ENCODE measurements at places on chromosomes 11 and 22.

DNA sequence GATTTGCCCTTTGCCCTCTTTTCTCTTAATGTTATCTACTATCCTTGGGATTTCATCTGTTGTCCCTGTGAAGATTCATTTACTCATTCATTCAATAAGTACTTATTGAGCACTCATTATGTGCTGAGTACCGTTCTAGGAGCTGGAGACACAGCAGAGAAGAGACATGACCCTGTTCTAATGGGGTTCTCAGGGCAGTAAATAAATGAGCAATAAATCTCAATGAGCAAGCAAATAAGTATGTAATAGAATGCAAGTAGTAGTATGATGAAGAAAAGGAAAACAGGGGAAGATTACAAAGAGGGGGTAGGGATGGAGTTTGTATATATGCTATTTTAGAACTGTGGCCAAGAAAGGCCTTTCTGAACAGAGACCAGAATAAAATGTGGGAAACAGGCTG lies 34.2 kb upstream of the NRIP3 start:
- no peak for DNase-seq

DNA sequence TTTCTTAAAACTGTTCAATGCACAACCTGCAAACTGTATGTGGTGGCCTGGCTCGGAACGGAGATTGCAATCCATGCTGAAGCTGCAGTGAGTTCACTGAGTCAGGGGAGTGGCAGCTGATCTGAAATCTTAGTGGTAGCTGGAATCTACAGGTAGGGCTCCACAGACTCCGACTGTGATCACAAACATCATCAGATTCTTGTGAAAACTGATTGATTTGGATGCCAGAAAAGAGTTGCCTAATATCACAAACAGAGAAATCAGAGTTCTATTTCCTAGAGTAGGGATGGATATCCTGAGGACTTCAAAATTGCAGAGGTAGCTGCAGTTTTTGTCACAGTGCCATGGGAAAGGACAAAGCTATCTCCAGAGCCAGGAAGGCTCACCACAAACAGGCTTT lies 57.5 kb upstream of the SC5D start:
- no peak for DNase-seq

- DNase-seq, result no peak
Observed at GRCh38 chr11:5631969-5632635, 7.3 kb downstream of the TRIM34 start.

DNA sequence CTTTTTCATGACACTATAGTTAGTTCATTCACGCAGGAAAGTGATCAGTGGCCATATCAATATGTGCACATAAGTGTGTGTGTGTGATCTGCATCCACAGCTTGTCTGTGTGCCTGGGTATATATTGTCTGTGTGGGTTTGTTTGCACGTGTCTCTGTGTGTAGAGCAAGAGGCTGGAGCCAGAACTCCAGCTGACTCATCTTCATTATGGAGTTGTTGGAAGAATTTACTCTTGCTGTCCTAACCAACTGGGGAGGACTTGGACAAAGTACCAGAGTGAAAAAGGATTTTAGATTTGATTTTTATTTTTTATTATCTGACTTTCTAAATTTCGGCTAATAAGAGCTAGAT lies 63.9 kb downstream of the TP53I11 start:
- no peak for DNase-seq

DNA sequence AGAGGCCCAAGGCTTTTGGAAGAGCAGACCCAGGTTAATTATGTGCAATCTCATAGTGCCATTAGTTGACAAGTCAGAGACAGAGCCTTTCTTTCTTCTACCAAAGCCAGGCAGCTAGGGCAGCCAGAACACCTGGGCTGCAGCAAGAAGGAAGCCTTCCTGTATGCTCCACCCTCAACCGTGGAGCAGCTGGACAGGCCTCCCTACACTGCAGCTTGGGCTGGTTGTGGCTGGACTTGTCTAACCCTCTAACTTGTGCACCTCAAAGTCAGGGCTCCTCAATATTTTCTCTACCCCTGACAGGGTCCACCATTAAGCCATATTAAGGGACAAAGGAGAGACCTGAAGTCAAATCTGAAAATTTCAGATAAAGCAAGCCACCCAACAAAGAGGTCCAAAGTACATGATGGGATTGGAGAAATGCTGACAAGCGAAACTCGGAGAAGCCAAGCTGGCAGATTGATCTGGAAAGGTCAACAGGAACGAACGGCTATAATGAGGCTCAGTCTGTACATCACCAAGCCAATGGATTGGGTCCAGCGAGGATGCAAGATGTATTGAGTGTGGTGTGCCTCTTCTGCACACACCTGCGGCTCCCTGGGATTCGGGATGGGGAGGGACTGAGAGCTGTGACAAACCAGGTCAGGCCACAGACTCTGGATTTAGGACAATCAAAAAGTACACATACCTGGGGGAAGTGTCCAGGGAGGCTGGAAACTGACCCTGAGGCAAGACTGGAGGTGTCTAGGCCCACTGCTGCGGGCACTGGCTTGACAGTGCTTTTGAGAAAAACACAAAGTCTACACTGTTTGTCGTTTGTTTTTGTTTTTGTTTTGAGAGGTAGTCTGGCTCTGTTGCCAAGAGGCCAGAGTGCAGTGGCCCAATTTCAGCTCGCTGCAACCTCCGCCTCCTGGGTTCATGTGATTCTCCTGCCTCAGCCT lies 11.7 kb upstream of the SLC43A3 start:
- no peak for DNase-seq

- DNase-seq, result no peak
Observed at GRCh38 chr11:76704171-76704948, 33.8 kb upstream of the LRRC32 start.

DNA sequence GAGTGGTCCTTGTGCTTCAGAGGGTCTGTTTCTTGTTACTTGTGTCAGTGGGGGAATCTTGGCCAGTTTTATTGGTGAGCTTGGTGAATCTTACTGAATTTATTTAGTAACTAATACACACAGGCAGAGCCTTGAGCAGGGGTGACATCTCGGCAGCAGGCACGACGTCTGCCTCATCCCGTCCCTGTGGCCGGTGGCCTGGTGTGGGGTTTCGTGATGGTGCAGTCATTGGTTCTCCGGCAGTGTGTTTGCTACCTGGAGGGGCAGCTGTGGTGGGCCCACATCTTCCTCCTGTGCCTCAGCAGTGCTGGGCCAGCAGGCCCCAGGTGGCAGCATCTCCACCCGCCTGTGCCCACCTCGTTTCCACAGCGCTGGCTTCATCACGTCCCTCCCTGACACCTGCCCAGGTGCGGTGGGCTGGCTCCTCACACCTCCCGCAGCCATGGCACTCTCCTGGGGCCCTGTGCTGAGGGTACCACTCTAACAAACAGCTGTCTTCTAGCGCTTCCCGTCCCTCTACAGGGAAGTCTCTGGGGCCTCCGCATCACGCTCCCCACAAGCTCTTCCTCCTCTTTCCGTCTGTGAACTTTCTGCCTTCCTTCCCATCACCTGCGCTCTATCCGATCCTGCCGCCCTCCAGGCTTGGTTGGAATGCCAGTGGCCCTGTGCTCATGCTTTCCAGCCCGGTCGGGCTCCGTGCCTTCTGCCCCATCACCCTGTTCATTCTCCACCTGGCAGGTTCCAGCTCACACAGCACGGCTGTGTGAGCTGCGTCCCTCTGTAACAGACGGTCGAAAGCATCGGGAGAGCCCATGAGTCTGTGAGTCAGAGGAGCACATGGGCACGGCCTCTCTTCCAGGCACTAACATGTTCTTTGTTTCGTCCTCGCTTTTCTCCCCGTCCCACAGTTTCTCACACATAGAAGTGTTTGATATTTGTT lies 203.4 kb downstream of the TBC1D22A start:
- DNase-seq, result no peak

DNA sequence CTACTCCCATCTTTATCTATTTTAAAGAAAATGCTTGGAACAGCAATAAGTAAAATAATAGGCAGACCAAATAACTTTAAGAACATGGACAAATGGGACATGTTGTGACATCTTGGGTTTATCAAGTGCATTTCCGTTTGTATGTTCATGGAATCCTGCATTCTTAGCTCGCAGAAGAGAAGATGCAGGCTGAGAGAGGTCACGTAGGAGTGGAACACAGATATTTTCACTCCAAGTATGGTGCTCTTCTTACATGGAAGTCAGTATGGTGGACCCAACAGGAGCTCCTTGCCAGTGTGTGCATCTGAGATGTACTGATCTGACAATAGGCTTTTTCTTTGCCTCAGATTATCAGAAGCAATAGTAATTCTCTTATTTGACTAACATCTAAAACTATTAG lies 1.7 kb downstream of the E2F8 start:
- no peak for DNase-seq

DNA sequence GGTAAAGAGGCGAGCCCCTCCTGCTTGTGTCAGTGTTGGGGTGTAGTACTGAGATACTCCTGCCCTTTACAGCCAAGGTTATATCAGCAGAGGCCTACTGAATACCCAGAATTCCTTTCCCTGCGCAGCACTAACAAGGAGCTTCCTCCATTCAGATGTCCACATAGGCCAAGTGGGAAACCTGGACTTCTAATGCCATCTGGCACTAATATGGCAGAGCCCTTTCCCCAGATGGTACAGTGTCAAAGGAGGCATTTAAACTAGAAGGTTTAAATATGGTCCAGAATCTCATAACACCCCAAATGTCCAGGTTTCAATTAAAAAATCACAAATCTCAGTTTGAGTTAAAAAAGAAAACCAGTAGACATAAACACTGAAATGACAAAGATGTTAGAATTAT lies 68.8 kb downstream of the USP47 start:
- DNase-seq, result no peak

GRCh38 chr11:130458410-130458729 lies 9.9 kb downstream of the ADAMTS15 start:
- DNase-seq, result no peak

DNA sequence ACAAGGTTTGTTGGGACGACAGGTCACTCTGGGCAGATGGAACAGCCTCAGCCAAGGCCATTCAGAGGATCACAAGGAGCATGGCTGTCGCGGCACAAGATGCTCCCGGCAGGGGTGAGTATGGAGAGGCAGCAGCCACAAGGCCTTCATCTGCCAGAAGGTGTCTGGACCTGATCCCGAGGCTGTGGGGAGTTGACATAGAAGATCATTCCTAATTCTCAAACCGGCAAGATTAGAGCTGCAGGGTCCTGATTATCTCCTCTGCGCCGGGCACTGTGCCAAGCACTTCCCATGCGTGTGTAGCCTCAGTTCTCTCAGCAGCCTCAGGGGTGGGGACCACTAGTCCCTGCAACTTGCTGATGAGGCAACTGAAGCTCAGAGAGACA lies 32.3 kb upstream of the RFPL3 start:
- DNase-seq, result no peak

- no peak for DNase-seq
Observed at GRCh38 chr11:119684361-119685110, 44.5 kb downstream of the NECTIN1 start.

- no peak for DNase-seq
Observed at GRCh38 chr11:36013950-36014897, 70.4 kb downstream of the LDLRAD3 start.

GRCh38 chr11:96228910-96229309 lies 114.1 kb downstream of the MAML2 start:
- DNase-seq, result no peak

DNA sequence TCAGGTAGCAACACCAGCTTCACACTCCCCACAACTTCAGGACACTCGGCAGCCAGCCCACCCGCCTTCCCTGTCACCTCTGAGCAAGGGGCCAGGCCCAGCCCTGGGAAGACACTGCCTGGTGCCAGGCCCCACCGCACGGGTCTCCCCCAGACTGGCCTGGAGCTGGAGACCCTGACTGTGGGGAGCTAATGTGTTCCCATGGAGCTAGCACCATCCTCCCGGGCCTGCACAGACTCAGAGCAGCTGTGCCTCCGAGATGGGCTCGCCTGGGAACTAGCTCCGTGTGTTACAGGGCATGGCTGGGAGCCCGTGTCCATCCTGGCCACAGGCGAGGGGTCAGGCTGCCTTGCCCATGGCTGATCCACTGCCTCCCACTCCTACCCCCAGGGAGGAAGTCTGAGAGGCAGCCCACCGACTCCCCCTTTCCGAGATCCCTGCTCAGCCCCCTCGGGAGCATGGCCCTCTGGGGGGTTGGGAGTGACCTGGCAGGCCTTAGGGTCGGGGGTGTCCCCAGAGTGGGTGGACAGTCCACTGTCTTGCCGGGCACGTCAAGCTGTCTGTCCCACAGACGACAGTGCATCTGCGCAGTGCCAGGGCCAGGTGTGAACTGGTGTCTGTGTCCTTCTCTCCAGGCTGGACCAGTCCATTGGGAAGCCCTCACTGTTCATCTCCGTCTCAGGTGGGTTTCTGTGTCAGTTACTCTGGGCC lies 76.7 kb upstream of the KCNQ1OT1 start:
- no peak for DNase-seq

DNA sequence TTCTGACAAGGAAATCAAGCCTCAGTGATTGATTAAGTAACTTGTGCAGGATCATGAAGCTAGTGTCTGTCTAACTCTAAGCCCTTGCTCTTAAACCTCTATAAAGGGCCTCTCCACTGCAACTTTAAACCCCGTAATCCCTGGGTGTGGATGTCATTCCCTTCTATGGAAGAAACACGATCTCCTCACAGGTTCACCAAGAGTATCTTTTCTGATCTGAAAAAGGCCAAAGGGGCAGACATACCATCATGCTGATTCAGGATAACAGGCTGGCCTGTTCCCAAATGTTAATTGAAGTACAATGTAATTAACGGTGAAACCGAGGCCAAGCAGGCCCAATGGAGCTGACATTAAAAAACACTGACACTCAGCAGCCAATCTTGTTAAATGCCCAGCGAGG lies 17.1 kb downstream of the TTC12 start:
- DNase-seq, result no peak

GRCh38 chr22:42860968-42861367 lies 3.9 kb upstream of the ARFGAP3 start:
- no peak for DNase-seq

DNA sequence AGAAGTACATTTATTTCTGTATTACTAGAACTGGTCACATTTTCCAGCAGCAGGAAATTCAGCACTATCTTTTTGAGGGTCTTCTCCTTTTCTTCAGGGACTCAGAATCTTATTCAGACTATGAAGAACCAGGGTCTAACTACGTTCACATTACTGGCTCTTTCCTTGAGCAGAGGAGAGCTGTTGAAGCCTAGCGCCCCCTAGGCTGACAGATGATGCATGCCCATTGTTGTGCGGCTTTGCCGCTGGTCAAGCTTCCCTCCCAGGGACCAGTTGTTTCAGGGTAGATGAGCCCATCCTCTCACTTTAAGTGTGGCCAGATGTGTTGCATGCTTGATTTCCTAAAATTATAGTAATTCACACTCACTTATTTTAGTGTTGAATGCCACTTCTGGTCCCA lies 168.2 kb upstream of the PDGFD start:
- no peak for DNase-seq

DNA sequence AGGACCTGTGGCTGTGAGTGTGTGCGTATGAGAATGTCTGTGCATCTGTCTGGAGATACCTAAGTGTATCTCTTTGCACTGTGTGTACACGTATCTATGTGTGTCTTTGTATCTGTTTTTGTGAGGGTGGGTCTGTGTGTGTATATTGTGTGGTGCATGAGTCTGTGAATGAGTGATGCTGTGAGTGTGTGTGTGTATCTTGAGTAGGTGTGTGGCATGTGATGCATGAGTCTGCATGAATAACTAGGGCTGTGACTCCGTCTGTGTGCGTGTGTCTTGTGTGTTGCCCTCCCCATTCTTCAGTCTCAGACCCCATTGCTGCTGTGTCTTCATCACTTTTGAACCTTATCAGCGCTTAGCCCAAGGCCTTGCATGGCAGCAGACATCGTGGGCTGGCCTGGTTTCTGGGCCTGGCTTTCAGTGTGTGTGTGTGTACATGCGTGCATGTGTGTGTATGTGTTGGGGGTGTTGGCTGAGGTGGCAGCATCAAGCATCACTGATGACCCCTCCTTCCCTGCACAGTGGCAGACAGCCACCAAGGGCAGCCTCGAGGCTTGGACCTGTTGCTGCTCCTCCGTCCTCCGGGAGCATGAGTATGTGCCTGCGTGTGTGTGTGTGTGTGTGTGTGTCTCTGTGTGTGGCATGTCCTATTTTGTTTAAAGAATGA lies 1.4 kb downstream of the SGSM1 start:
- DNase-seq, result no peak

All from hypothalamus (tissue), 51 donors.